ENCODE measurements at places on chromosomes 4 and X.

GRCh38 chrX:12874581-12874980, 7.7 kb downstream of the TLR7 start:
- DNase-seq: no peak

DNA sequence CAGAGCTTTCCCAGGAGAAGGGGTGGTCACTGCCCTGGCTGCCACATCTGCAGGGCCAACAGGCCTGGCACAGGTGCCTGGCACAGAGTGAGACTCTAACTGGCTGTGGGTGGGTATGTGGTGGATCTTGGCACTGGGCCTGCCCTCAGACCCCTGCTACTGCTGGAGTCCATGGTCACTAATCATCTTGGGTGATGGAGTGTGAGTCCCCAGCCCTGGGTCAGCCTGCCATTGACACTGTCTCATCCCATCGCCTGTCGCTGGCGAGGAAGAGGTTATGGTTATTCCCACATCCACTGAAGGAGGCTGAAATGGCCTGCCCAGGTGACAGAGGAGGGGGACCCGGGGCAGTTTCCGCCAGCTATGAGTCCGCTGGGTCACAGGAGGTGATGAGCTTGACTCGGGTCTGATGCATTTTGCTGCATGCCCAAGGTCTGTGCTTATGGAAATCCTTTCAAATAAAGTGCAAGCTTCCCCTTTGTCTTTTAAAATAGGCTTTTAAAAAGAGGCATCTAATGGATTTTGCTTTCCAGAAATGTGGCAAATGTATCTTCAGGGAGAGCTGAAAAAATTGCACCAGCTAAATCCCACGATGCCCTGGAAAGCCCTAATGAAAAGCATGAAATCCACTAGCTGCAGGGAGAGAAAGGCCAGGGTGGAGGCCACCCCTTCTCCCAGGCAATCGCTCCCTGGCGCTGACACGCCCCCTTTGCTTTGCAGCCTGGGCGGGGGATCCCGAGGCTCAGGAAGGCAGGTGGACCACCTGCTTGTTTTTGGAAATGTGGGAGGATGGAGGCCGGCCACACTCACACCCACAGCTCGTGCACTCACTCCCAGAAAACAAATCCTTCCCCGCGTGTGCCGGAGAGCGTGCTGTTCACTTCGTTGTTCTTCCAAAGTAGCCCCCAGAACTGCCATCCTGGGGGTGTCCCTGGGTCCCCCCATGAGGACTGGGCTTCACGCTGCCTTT, 54.9 kb downstream of the ABLIM2 start:
- DNase-seq: no peak

GRCh38 chr4:99815597-99816011, 1.0 kb upstream of the DAPP1 start:
- DNase-seq: peak; percentile 20

DNA sequence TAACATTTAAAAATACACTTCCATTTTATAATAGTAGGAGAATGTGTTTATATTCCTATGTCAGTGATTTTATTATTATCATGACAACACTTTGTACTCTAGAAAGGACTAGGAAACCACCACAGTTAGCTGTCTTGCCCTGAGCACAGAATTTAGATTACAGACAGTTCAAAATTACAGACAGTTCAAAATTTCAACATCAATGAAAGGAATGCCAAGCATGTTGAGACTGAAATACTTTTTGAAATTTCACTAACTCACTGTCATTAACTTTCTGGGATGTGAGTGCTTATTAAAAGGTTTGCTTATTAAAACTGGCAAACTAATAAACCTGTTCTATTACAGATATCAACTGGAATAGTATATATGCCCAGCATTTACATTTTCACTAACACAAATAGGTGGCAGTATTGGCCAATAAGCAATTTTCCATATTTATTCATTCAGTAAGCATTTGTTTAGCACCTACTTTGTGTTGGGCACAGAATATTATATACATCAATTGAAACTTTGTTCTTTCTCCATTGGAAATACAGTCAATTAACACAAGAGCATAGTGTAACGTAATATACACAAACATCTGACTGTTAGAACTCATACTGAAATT, 179.4 kb downstream of the FBXW7 start:
- peak; percentile 23 for DNase-seq

- DNase-seq: peak; percentile 77
Observed at GRCh38 chr4:15479089-15479912, 9.6 kb downstream of the CC2D2A start.

DNA sequence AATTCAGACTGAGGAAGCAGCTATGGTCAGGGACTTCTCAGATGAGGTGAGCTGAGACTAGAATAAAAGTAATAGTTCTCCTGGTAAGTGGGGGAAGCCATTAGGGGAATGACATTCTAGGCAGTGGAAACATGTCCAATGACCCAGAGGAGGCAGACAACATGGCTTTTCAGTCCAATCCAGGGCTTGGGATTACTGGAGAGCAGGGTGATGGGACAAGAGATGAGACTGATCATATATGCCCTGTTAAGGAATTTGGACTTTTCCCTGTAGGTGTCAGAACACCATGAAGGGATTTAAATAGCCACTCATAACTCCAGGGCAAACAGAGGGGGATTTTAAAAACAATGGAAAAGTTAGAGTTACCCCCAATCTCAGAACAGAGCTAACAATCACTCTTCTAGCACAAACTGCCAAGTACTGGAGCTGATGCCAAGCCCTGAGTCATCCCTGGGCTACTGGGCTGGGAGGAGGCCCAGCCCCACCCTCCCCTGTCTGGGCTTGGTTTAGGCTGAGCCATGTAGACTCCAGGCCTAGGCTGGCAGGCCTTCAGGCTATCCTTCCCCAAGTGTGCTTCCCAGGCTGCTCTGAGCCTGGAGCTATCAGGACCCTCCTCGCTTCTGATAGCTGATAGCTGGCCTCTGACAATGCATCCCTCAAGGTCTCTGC, 22.7 kb upstream of the MSN start:
- DNase-seq: no peak

DNA sequence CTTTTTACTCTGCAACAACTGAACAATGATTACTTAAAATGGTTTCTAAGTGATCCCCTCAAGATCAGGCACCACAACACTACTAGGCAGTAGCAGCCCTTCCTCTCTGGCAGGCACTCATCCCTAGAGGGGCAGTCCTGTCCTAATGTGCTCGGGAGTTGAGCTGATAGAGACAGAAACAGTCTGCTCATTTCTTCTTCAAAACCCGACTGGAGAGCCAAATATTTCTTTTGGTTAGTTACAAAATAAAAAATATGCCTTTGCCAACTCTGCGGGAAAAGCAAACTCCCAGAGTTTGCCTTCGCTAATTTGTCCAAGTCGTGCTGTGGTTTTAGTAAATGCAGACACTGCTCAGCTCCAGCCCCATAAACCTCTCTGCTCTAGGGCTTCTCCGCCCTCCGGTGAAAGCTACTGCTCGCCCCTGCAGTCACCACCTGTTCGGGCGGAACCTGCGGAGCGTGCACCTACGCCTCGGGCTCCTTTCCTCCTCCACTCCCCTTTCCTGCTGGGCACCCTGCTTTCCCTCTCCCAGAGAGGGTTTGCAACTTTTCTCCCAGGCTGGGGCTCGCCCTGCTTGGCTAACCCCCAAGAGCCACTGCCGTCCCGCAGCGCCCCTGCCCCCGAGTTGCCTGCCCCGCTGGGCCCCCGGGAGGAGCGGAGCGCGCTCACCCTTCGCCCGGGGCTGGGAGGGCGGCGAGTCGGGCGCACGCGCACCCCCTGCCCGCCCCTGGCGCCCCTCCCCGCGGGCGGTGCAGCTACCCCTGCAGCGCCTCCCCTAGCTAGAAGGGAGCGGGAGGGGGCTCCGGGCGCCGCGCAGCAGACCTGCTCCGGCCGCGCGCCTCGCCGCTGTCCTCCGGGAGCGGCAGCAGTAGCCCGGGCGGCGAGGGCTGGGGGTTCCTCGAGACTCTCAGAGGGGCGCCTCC, at the start of gene NPNT:
Gene NPNT (plus strand): TSS at position 812 of the 923 bp plus-strand sequence. CDS start 182 bp downstream, outside the sequence.
- no peak for DNase-seq

- DNase-seq: no peak
Observed at GRCh38 chrX:9573282-9574106, 108.6 kb downstream of the TBL1X start.

GRCh38 chrX:88903989-88904718, 157.1 kb downstream of the CPXCR1 start:
- no peak for DNase-seq

GRCh38 chr4:101693842-101694398, 96.6 kb upstream of the BANK1 start:
- DNase-seq: no peak

- DNase-seq: no peak
Observed at GRCh38 chr4:32991663-32992062, 2271.5 kb downstream of the PCDH7 start.

DNA sequence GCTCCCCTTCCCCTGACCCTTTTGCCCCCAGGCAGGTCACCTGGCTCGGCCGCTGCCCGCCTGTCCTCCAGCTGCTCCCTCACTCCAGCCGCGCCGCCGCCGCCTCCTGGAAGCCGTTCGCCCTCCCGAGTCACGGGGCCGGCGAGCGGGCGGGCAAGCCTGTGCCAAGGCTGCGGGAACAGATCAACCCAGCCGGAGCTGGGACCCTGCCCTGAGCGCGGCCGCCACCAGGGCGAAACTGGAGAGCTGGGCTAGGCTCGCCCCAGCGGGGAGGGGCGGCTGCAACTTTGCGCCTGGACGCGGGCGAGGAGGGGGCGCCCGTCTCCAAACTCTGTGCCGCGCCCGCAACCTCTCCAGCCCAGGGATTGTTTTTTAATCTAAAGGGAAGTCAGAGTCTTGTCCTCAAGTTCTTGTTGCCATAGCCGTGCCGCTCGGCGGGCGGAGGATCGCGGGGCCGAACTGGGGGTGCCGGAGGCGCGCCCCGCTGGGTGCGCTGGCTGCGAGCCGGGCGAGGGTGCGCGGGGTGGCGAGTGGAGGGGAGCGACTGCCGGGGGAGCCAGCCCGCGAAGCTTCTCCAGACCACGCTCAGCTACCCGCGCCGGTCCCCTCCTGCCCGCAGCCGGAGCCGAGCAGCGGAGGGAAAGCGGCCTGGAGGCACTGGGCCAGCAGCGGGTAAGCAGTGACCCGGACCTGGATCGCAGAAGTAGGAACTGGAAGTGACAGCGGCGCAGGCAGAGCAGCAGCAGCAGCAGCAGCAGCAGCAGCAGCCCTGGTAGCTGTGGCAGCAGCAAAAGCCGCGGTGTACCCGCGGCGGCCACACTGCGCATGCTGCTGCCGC, 13.4 kb downstream of the ARHGEF6 start:
- DNase-seq: peak; percentile 1

DNA sequence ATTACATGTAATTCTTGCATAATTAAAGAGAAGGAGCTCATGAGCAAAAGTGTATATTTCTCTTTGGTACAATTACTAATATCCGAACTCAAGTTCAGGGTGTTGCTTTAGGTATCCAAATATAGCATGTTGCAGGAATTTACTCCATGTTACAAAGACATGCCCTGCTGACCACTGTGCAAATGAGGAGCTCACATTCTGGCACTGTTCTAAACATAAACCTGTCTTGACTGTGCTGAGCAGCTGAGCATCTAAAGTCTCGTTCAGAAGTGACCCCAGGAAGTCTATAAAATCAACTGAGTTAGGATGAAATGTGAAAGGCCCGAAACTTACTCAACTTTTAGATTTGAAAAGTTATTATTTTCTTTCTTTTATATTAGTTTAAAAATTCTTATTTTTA, 124.3 kb downstream of the STIM2 start:
- DNase-seq: no peak

Measured in HepG2 (cell line).